ENCODE measurements at places on chromosomes 1 and 21. TPM values are rescaled to one million over a fixed set of nuclear protein-coding genes. Genes with fewer than 3 reads are reported as not detected.

The IL22RA1 gene
- not detected for total RNA-seq

The KMO gene
- 1.1 TPM for total RNA-seq

The CHRM3 gene
- not detected for total RNA-seq

DNA sequence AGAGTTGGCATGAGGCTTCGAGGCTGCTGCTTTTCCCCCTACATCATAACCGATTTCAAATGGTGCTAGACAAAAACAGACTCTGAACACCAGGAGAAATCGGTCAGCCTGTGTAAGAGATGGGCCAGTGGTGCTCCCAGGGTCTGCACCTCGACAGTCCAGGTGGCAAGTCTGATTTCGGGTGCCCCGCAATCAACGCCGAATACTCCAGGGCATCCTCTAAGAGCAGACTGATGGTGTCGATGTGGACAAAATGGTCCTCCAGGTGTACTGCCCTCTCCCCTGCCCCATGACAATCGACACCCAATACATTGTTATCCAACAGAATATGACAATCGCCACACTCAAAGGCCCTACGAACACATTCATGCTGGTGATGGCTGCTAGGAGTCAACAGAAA is 50.0 kb downstream of the CD46 start:
- peaks cover 37% of the 10 kb centered on the region for H3K36me3 ChIP-seq
- H3K27ac ChIP-seq = no peak overlapping the region
- H3K27me3 ChIP-seq = no peaks in the 10 kb centered on the region
- H3K4me3 ChIP-seq = no peak overlapping the region
- DNase-seq = no peak
- H3K4me1 ChIP-seq = peaks cover 24% of the 10 kb centered on the region
